WTC11 (cell line): ENCODE measurements at places on chromosomes 5 and 9. TPM values are rescaled to one million over a fixed set of nuclear protein-coding genes. Genes with fewer than 3 reads are reported as not detected.

- no peaks in the 10 kb centered on the region for H3K36me3 ChIP-seq
- DNase-seq: no peak
- no peaks in the 10 kb centered on the region; the same call in 1 of the 2 replicates for H3K27me3 ChIP-seq
- H3K4me1 ChIP-seq: peaks cover 85% of the 10 kb centered on the region
- H3K4me3 ChIP-seq: no peak overlapping the region
Observed at GRCh38 chr5:107574287-107574686, 96.5 kb downstream of the EFNA5 start.

DNA sequence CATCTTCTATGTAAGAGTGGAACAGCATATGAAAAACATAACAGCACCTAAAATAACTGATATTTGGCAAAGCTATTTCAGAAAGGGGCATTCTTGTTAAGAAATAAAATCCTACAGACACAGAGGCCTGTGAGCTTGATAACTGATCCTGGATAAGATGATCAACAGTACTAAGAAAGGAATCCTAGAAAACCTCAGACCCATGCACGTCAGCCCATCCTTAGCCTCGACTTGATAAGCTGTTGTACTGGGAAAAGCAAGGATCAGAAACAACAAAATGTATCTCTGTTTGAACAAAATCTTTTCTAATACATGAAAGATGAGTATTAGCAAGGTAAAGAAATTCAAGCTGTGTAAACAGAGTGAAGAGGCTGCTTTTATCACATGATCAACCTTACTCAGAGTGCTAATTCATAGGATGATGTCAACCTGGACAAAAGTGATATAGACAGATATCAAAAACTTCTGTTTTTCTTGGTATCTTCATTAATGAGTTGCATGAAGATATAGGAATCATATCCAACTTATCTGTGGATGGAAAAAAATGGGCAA is 15.2 kb downstream of the LIFR start:
- H3K36me3 ChIP-seq: no peaks in the 10 kb centered on the region
- H3K4me1 ChIP-seq: peaks cover 24% of the 10 kb centered on the region
- H3K4me3 ChIP-seq: no peak overlapping the region
- DNase-seq: no peak
- H3K27ac ChIP-seq: no peak overlapping the region

GRCh38 chr5:156981481-156981880 is 18.5 kb upstream of the TIMD4 start:
- no peak for DNase-seq
- H3K36me3 ChIP-seq: no peaks in the 10 kb centered on the region
- no peak overlapping the region for H3K4me3 ChIP-seq
- no peaks in the 10 kb centered on the region; the same call in 1 of the 2 replicates for H3K27me3 ChIP-seq

DNA sequence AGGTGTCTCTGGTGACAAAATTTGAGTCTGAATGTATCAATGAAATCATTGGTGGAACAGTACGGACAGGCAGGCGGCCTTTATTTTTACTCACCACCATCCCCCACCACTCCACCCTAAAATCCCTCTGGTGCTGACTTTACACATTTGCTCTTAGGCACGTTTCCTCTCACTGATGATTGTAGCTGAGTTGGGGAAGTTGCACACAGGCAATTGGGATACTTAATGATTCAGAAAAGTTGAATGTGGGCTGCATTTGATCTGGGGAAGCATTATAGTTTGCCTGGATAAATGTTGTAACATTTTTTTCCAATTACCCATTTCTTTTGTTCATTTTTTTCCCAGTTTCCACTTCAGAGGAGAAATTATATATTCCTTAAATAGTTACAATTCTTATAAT is 658.4 kb downstream of the TLR4 start:
- DNase-seq: no peak
- H3K4me3 ChIP-seq: no peak overlapping the region
- no peak overlapping the region for H3K27ac ChIP-seq
- no peaks in the 10 kb centered on the region for H3K27me3 ChIP-seq

The KCNT1 gene
- total RNA-seq: 0.13 to 0.16 TPM (median 0.14 TPM) in 3 replicates
